ENCODE measurements at places on chromosomes 16 and 17.

DNA sequence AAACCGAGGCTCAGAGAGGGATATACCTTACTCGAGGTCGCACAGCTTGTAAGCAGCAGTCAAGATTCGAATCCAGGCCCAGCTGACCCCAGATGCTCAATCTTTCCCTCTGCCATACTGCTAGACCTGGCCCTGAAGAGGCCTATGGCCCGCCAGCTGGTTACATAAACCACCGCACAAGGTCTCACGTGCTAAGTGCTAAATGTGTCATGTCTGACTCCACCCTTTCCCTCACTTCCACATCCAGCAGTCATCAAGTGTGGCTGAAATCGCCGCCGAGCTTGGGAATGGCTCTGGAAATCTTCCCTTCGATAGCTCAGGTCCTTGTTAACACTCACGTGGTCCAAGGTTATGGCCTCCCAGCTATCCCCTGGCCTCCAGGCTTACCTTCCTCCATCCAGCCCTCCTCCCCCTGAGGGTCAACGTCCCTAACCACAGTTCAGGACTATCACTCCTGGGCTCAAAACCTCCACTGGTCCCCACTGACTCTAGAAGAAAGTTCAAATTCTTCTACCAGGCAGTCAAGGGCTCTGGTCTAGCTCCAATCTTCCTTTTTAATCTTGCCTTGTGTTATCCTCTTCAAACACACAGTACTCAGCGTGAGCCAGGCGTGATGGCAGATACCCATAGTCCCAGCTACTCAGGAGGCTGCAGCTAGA lies 3.5 kb downstream of the ZBTB4 start:
- no peak for DNase-seq

GRCh38 chr17:31550389-31551056 lies 159.0 kb downstream of the RAB11FIP4 start:
- DNase-seq: no peak

GRCh38 chr16:52114379-52114778 lies 432.6 kb downstream of the TOX3 start:
- no peak for DNase-seq

DNA sequence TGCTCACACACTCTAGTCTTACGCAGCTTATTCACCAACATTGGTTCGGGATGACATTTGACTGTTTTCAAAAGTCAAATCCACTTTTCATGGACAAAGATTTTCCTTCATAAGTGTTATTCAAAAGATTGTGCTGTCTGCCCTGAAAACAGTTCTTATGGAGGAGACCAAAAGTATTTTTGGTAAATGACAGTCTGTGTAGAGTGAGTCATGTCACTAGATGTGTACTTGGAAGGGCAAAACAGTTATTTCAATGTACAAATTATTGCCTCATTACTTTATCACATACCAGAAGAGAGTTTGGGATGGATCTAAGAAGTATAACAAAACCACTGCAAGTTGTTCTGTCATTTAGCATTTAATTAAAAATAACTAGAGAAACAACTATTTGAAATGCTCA lies 265.6 kb downstream of the CDH13 start:
- no peak for DNase-seq

DNA sequence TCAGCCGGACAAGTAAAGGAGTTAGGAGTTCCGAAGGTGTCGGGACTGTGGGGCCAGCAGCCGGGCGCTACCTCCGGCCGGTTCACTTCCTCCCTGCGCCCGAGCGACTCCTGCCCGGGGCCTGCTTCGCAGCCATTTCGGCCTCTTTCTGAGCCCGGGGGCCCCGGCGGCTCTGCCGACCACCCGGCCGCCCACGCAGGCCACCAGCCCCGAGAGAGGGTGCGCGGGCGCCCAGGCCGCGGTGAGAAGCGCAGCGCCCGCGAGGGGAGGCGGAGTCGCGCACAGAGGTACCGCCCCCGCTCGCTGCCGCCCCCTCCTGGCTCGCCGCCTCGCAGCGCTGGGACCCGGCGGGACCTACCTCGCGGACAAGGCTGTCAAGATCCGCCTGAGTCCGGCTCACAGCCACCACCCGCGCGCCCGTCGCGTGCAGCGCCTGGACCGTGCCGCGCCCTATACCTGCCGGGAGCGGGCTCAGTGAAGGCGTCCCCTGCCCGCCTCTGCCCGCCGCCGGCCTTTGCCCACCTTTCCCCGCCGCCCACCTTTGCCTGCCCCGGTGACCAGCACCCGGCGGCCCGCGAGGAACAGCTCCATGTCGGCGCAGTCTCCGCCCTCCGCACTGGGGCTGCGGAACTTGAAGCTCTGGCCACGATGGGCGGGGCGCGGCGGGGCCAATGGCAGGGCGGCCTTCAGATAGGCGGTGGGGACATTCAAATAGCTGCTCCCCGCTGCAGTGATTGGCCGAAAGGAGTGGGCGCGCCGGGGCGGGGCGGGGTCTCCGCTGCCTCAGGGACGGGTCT lies at the start of gene DCXR:
DCXR (minus strand) TSS at position 606 of the 797 bp plus-strand sequence; CDS start at position 591, 15 bp downstream.
- DNase-seq: peak; percentile 95

DNA sequence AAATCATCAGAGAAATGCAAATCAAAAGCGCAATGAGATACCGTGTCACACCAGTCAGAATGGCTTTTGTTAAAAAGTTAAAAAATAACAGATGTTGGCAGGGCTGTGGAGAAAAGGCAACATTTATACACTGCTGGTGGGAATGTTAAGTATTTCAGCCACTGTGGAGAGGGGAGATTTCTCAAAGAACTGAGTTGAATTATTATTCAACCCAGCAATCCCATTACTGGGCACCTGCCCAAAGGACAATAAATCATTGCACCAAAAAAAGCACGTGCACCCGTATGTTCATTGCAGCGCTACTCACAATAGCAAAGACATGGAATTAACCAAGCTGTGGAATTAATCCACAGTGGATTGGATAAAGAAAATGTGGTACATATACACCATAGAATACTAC lies 204.7 kb downstream of the HS3ST4 start:
- no peak for DNase-seq

DNA sequence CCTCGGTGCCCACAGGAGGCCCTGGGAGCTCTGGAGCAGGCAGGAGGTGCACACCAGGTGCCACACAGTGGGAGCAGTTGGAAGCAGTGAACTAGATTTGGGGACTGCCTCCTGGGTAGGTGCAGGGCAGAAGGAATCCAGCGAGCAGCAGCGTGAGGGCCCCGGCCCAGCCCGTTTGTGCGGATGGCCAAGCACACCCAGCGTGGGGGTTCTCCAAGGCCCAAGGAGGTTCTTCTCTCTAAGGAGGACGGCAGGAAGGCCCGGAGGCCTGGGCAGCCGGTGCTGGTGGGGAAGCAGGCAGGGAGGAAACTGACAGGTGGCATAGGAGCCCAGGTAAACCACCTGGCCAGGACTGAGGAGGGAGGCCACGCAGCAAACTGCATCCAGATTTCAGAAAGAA lies 17.0 kb downstream of the SOX8 start:
- no peak for DNase-seq

GRCh38 chr16:80259290-80259805 lies 281.4 kb upstream of the DYNLRB2 start:
- no peak for DNase-seq

DNA sequence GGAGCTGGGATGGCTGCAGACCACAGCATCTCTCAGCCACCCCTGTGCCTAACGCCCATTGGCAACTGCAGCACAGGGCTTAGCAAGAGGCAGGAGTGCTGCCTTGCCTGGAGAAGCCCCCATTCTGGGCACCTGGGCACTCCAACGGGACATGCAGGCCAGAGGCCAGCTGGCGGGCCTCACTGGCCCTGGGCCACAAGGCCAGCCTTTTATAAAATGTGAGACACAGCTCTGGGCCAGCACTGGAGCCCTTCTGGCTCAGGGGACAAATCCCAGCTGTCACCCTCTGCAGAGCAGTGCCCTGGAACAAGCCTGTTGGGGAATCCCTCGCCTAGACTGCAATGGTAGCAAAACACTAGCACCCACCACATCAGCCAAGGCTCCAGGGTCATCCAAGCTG lies 171.8 kb downstream of the WSCD1 start:
- DNase-seq: no peak

GRCh38 chr16:2784358-2785100 lies 2.8 kb downstream of the PRSS33 start:
- DNase-seq: no peak

DNA sequence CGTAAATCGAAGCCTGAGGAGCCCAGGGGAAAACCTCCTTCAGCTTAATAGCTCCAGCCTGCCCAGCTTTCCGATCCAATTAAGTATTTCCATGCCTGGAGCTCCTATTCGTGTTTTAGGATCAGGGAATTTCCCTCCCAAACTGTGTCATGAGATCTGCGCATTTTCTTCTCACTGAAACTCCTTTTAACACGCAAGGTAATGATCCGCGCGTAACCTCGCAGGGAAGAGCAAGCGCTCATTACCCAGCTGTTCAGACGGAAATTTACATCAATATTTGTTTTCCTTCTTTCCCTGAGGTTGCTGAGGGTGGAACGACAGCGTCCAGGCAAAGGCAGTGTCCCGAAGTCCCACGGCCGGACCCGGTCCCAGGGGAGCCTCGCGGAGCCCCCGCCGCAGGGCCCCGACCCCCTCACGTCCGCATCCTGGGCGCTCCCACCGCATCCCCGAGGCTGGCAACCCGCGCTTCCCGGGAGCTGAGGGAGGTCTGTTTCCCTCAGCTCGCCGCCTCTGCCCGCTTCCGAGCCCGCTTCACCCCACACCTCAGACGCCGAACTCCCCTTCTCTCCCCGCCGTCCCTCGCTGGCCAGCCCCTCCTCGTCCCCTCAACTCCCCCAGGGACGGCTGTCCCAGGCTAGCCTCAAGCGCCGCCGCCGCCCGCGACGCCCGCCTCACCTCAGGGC lies 415 bp downstream of the ABCA5 start:
- no peak for DNase-seq

DNA sequence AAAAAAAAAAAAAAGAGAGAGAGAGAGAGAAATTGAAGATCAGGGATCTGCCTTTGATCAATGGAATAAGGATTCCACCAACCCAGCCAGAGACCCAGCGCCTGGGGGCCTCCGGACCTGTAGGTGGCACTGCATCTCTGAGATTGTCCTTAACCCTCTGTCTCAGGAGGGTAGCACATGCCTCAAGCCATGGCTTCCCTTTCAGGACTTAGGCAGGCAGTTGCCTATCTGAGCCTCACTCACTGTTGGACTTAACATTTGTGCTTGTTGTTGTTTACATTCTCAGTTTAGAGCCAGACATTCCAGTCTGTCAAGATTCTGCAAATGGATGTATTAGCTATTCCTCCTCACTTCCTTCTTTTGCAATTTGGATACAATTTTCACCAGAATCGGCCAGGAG lies 5.1 kb upstream of the SCNN1B start:
- DNase-seq: no peak

DNA sequence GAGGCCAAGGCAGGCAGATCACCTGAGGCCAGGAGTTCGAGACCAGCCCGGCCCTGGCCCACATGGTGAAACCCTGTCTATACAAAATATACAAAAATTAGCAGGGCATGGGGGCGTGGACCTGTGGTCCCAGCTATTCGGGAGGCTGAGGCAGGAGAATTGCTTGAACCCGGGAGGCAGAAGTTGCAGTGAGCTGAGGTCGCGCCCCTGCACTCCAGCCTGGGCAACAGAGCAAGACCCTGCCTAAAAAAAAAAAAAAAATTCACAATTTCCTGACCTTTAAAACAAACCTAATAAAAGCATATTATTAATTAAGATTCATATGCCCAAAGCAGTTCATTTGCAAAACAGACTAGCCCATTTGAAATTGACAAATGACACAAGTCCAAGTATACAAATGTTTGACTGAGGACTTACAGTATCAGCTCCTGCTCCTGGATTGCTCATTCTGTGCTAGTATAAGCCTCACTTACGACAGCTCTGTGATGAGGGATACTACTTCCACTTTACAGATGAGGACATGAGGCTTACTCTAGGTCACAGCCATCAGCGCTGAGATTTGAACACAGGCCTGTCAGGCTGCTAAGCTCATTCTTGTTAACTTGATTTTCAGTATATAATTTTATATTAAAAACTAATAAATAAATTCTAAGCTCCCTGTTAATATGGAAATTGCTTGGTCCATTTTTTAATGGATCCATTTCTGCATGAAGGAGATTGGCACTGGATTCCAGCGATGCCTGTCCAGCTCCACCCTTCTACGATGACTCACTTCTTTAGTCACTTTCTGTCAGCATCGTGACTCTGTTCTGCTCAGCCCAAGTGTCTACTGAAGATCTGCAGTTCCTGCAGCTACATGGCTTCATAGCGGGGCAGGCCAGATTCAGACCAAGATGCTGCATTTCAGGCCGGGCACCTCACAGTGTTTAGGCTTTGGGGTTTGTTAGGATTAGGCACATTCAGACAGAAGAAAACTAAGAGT lies 88.2 kb downstream of the WDR59 start:
- DNase-seq: no peak

DNA sequence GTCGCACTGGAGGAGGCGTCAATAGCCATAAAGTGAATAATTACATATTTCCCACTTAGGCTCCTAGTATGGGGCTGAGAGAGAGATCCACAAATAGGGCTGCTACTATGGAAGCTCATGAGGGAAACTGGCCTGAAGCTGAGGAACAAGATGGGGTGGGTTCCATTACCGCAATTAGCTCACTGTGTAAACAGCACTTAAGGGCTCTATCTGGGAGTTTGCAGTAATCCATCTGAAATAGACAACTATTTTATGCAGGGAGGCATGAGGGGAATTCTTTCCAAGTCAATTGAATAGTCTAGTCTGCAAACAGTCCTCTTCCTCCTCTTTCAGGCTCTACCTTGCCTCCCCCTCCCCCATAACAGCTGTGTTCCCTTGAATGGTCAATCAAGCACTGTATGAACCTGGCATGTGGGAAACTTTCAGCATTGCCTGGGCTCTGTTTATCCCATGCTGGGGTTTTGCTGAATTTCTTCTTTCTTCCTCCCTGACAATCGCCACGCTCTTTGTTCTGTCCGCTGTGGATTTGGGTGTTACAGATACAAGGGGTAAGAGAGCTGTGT lies 56.1 kb upstream of the MAF start:
- no peak for DNase-seq

GRCh38 chr16:83517398-83517797 lies 290.4 kb upstream of the HSBP1 start:
- DNase-seq: no peak

- DNase-seq: no peak
Observed at GRCh38 chr16:70611224-70611598, 35.1 kb upstream of the IL34 start.

DNA sequence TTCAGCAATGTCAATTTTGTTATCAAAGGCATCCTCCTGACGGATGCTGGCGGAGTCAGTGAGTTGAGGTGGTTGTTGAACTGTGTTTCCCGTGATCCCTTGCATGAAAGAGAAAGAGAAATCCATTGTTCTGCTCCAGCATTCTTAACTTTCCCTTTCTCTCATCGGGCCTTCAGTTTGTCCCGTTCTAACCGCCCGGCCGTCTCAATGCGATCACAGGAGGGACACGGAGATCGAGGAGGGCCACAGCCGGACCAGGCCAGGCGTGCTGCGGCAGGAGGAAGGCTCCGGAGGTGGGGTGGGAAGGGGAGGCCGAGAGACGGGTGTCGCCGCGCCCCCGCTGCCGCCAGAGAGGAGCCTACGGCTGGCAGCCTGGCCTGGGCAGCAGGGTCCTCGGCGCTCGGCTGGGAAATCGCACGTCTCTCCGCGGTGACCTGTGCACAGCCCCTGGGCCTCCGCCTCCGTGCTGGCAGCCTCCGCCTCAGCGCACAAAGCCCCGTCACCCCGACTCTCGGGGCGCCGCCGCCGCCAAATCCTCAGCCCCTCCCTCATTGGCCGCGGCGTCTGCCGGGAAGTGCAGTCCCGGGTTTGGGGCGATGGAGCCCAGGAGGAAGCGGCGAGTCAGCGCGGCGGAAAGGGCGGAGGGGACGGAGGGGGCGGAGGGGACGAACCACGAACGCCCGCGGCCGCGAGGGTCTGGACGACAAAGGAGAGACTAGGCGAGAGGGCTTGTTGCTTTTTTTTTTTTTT lies 38.1 kb downstream of the SOST start:
- DNase-seq: peak; percentile 71

Data from CD4-positive, alpha-beta memory T cell (primary cell).